CD4-positive, alpha-beta T cell treated with Interleukin-6 at 100 ng/mL for 8 hours (primary cell): ENCODE measurements at places on chromosomes 4 and X.

- no peak for DNase-seq
These were observed 48.9 kb downstream of the CHIC2 start for GRCh38 chr4:54015423-54016030.

- DNase-seq, result no peak
These were observed 54.1 kb downstream of the APBB2 start for GRCh38 chr4:41160012-41160789.

GRCh38 chrX:15055146-15055930 lies 182.1 kb downstream of the MOSPD2 start:
- no peak for DNase-seq

DNA sequence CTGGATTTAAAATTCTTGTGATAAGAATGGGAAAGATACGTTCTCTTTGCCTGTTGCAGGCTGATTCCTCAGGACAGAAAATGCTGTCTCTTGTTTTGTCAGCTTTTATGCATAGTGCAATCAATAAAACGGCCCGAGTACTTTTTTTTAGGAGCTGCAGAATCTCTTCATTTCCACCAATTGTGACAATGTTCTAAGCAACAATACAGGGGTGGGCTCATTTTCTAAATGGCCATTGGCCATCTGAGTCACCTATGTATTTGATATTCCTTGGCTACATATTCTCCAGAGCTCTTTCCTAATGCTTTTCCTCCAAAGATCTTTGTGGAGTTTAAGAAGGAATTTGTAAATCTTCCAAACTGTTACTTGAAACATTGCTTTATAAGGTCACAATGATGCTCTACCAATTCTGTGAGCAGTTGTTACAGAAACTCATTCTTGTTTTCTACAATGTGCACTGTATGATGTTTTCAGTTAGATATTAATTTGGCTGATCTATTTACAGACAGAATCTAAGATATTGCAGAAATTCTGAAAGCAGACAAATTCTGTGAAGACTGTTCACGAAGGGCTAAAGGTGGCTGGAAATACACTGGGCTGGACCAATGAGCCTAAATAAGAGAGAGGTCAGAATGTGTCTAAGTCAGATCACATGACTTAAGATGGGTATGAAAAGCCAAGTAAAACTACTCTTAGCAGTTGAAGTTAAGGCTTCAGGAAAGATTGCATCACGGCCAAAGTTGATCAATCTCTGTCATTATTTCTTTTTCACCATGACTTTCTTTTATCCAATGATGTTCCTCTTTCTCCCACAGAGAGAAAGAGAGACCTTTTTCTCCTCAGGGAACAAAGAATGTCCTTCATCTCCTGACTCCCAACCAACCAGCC lies 33.4 kb downstream of the TAPT1 start:
- DNase-seq, result no peak

- peak; percentile 96 for DNase-seq
These were observed at the start of gene KLF3 for GRCh38 chr4:38663801-38664705. Gene KLF3 (plus strand): TSS chr4:38664199. CDS start chr4:38680626, 16,427 bp downstream.

- no peak for DNase-seq
These were observed 44.8 kb upstream of the HERC6 start for GRCh38 chr4:88333741-88334405.

- DNase-seq, result peak; percentile 30
These were observed 208.4 kb downstream of the NWD2 start for GRCh38 chr4:37452952-37453280.

DNA sequence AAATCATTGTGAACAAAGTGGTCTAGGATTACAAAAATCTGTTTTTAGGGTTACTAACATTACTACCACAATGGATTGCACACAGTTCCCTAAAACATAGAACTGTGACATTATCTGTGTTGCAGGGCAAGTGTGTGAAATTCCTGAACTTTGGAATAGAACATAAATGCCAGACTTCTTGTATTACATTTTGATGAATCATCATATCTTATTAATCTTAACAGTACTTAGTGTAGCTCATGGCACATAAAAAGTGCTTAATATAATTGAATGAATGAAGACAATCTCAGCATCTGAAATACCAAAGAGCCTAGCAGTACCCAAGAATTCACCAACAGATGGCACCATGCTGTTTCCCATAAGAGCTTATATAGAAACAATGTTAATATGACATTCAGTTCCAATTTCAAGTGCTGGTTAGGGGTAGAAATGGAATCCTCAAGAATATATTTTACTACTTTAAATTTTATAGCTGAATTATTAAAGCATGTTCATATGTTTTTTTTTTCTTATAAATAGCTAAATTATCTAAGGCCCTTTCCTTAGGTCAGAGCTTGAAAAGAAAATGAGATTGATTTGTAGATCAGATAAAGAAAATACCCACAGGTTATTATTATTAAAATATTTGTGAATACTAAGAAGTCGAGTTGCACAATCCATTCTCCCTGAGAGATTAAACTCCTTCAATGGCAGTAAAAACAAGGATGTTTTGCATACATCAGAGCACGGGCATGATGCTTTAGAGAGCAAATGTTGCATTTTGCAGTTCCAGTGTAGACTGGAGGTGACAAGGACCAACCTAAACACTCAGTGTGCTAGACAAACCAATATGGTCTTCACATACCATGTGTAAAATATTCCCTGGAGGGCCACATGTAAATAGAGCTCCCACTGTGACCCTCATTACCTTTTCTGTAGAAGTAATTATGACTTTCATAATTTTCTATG lies 25.7 kb upstream of the SHISA3 start:
- no peak for DNase-seq

GRCh38 chr4:169625886-169626285 lies 5.5 kb downstream of the CLCN3 start:
- DNase-seq, result no peak

- DNase-seq, result no peak
These were observed 90.0 kb downstream of the MAGEE1 start for GRCh38 chrX:76517544-76517943.

- no peak for DNase-seq
These were observed 10.1 kb upstream of the ARAP2 start for GRCh38 chr4:36254371-36254770.

- DNase-seq, result no peak
These were observed 1653.3 kb upstream of the PCDH7 start for GRCh38 chr4:29066861-29067260.

DNA sequence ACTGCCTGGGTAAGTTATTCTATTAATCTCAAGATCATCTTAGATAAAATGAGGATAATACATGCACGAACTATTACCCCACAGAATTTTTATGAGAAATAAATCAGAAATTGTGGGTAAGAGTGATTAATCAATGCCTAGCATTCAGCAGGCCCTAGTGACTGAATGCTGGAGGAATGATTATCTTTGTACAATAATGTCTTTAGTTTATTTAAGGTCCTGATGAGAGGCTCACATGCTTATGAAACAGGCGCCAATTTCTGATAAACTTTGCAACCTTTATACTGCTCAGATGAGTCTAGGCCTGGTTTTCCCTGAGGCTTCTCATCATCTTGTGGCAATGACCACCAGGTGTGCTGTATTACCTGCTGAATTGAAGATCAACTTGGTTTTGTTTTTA lies 27.8 kb upstream of the BMP2K start:
- DNase-seq, result no peak

DNA sequence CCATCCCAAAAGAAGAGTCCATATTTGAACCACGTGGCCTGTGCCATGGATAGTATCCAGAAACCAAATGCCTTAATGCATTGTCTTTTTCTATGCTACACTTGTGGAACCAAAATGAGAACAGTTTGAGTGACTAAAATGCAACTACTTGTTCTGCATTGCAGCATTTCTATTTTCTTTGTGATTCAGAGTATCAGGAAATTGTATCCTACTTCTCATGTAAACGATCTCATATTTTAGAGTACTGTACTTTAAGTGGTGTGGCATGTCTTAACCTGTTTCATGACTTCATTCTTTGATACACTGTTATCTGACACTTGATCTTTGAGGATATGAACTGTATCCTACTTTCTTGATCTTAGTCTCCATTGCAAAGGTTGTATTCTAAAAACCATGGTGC lies 167.2 kb upstream of the WDR1 start:
- DNase-seq, result no peak

- DNase-seq, result no peak
These were observed 1452.6 kb downstream of the PCDH7 start for GRCh38 chr4:32172761-32173160.

DNA sequence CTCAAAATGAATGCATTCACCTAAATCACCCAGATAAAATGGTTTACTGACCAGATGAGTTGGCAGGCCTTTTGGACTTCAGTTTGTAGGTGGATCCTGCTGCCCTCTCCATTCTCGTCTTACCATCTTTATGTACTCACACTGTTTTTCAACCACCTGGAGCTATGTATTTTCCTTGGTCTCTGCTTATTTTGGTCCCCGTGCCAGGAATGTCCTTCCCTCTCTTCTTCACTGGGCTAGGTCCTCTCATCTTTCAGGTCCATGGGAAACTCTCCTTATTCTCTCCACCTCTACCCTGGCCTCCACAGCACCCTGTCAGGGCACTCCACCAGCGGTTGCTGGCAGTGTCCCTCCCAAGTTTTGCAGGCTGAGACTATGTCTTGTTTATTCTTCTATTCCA lies 2.6 kb downstream of the GPRIN3 start:
- no peak for DNase-seq

DNA sequence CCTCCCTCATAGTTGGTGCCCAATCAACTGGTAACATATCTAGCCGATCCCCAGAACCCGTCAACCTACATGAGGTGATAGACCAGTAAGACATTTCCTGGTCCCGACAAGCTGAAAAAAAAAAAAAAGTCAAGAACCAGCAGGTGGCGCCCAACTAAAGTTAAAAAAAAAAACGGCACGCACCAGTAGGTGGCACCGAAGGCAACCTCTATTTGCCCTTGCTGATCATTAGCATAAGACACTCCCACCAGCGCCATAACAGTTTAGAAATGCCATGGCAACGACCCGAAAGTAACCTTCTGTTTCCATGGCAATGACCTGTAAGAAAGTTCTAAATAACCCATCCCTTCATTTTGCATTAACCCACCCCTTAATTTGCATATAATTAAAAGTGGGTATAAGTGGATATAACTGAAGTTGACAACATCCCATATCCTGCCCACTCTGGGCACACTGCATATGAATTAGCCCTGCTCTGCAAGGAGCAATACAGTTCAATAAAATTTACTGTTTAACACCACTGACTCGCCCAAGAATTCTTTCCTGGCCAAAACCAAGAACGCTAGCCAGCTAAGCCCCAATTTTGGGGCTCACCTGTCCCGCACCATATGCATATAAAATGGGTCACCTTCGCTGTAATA lies 83.9 kb upstream of the SPANXB1 start:
- DNase-seq, result peak; percentile 25

- DNase-seq, result no peak
These were observed 221.5 kb upstream of the RPL34 start for GRCh38 chr4:108398836-108399235.

DNA sequence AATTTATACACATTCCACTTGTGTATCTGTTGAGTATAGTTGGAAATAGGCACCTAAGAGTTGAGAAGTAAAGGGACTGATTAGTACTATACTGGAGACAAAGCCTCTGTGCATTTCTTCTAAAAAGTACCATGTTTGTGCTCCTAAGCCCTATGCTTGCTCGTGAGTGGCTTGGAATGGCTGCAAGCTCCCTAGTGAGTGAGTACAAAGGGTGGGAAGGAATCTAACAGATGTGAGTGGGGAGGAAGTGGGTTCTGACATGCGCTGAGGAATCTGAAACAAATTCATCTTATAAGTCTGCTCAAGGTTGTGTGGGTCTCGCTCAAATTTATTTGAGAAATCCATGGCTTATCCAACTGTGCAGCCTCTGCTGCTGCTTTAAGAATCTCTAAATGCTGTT lies 13.3 kb downstream of the SPCS3 start:
- DNase-seq, result no peak

- DNase-seq, result peak; percentile 84
These were observed at the start of the genes NDUFA1 and RNF113A for GRCh38 chrX:119871599-119872395. Gene NDUFA1 (plus strand): TSS chrX:119871832. CDS start chrX:119871912, 80 bp downstream. Gene RNF113A (minus strand): TSS chrX:119871733. CDS start chrX:119871613, 120 bp downstream.

DNA sequence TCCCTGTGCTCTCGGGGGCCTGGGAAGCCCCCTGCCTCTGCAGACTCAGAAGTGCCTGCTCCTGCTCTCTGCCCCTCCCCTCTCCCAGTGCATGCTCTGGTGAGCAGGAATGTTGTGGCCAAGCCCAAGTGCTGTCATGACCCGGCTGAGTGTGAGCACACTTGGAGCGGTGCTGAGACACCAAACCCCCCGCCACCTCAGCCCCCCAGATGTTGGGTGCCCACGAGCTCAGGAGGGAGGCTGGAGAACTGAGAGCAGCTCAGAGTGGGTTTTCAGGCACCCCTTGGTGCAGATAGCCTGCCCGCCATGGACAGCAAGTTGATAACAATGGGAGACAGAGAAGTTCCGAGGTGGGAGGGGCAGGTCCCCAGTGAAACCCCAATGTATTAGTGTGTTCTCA lies 477.4 kb downstream of the ACTRT1 start:
- DNase-seq, result no peak

DNA sequence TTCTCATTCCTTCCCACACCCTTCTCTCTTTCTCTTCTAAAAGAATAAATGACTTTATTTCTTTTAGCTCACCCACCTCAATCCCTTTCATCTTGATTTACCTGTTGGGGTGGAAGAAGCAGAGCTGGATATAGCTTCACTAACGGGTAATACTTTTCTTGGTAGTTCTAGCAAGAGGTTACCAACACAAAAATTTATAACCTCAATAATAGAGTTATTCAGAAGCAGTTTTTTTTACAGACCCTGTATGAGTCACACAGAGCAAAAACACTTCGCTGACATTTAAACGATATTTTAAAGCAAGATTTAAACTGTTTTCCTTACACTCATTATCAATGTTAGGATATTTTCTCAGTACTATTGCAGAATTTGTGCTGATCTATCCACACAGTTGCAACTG lies 42.4 kb downstream of the CBLL2 start:
- DNase-seq, result no peak

DNA sequence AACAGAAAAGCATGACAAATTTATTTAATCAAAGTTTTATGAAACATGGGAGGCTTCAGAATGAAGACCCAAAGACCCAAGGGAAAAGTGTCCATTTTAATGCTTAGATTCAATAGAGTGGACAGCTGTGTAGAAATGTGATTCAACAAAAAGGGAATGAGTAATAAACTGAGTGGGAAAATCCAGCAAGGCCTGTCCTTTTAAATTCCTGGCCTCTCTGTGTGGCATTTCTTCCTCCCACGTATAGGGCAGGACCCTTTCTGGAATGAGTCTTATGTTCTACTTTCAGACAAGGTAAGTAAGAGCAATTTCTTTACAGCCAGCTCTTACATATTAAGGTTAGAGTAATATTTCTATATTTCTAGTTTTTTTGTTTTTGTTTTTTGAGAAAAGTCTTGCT lies 14.5 kb downstream of the AASDH start:
- DNase-seq, result no peak

- DNase-seq, result no peak
These were observed 952 bp downstream of the ARSD start for GRCh38 chrX:2928191-2928582.

- no peak for DNase-seq
These were observed 538.1 kb downstream of the PPP4R3C start for GRCh38 chrX:26925088-26925487.

DNA sequence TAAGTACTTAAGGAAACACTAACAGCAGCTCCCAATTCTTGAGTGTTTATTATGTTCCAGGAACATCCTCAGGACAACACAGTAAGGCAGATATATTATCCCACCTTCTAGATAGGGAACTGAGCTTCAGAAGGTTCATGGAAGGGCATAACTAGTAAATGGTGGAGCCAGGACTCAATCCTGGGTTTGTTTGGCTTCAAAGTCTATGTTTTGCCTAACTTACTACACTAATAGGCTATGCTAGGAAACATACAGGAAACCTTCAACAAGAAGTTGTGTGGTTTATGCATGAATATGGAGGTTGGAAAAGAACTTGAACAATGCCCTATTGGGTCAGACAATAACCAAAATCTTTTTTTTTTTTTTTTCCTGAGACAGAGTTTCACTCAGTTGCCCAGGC lies 72.5 kb upstream of the GPR34 start:
- DNase-seq, result no peak
